Hindlimb muscle (tissue), 1 donor: ENCODE measurements at places on chromosomes 12 and 14. TPM values are rescaled to one million over a fixed set of nuclear protein-coding genes. Genes with fewer than 3 reads are reported as not detected.

The OAS2 gene
- 2.8 TPM for polyA plus RNA-seq

The TAS2R8 gene
- not detected for polyA plus RNA-seq

The CPNE6 gene
- polyA plus RNA-seq, result not detected

The PTCSC3 gene
- polyA plus RNA-seq, result not detected

The PLEKHD1 gene
- 0.62 TPM for polyA plus RNA-seq

The CRIP1 gene
- polyA plus RNA-seq, result 36.2 TPM

The RPL41 gene
- 4,856 TPM for polyA plus RNA-seq

The FOXG1 gene
- polyA plus RNA-seq, result not detected
